ENCODE measurements at places on chromosomes 4 and X. TPM values are rescaled to one million over a fixed set of nuclear protein-coding genes. Genes with fewer than 3 reads are reported as not detected.

The PHOX2B gene
- not detected for total RNA-seq

The ZFP42 gene
- total RNA-seq = not detected

The P2RY10 gene
- total RNA-seq = not detected

The NLGN3 gene
- 0.94 TPM for total RNA-seq

The EXOC1 gene
- total RNA-seq = 15.2 TPM

The WDR17 gene
- 1.8 TPM for total RNA-seq

The VSIG4 gene
- not detected for total RNA-seq

The VEGFC gene
- total RNA-seq = 15.7 TPM

The DMRTC1 gene
- total RNA-seq = not detected

The PRKG2 gene
- total RNA-seq = 0.85 TPM

The POLN gene
- total RNA-seq = 0.72 TPM

The GAGE12J gene
- not detected for total RNA-seq

The CT45A2 gene
- not detected for total RNA-seq

The ANOS1 gene
- 0.05 TPM for total RNA-seq

The SHOX gene
- total RNA-seq = not detected

The AKAP14 gene
- total RNA-seq = not detected

The ARHGAP36 gene
- not detected for total RNA-seq

The ALPK1 gene
- 2.2 TPM for total RNA-seq

The CITED1 gene
- total RNA-seq = 1.3 TPM

The RAB41 gene
- not detected for total RNA-seq

The MID1 gene
- total RNA-seq = 59.8 TPM

The CENPVL2 gene
- not detected for total RNA-seq

The CCDC149 gene
- 1.4 TPM for total RNA-seq

The MAPK10 gene
- 0.45 TPM for total RNA-seq

The ARHGEF6 gene
- 0.18 TPM for total RNA-seq

The EGF gene
- total RNA-seq = 0.27 TPM

The MCF2 gene
- not detected for total RNA-seq

The CXorf66 gene
- not detected for total RNA-seq

The TMEM271 gene
- total RNA-seq = not detected

The TMPRSS11B gene
- not detected for total RNA-seq

The RAB9B gene
- total RNA-seq = 0.05 TPM

The FAM241A gene
- 1.0 TPM for total RNA-seq

The CLTRN gene
- total RNA-seq = 0.90 TPM

The SPANXA1 gene
- not detected for total RNA-seq

The TBC1D8B gene
- total RNA-seq = 1.7 TPM

The CSAG3 gene
- not detected for total RNA-seq

The ZNF157 gene
- total RNA-seq = not detected

The RTL3 gene
- not detected for total RNA-seq

The GYPE gene
- not detected for total RNA-seq

The GAGE12H gene
- not detected for total RNA-seq

The ADAM29 gene
- not detected for total RNA-seq
